ENCODE measurements at places on chromosomes 2 and 18.

DNA sequence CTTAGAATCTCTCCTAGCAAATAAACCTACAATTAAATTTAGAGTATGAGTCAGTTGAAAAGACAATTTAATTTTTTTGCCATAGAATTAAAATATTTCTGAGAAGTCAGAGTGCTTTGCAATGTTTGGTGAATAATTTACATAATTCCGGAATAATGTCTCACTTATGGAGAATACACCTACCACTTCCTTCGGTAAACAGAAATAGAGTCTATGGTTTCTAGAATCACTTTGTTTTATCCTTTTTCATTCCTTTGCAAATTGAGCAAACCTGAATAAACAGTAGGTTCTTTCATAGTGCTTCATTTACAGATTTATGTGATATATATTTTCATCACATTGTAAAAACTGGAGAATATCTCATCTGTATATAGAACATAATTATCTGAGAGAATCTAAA, 211.7 kb downstream of the PMAIP1 start:
- DNase-seq = no peak

DNA sequence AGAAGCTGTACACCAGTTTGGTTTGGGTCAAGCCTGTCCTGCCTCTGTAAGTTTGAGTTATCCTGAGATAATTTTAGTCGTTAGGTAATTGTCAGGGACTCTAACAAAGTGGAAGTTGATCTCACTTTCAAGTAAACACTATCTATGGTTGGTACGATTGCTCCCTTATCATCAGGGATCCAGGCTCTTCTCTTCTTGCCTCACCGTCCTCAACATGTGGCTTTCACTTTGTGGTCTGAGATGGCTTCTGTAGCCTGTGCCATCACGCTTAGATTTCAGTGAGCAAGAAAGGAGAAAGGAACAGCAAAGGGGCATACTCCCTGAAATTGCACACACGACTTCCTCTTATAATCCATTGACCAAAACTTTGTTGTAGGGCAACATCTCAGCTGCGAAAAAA, 115.6 kb downstream of the CTAGE1 start:
- no peak for DNase-seq

GRCh38 chr2:151655663-151656398, 78.4 kb downstream of the NEB start:
- no peak for DNase-seq

DNA sequence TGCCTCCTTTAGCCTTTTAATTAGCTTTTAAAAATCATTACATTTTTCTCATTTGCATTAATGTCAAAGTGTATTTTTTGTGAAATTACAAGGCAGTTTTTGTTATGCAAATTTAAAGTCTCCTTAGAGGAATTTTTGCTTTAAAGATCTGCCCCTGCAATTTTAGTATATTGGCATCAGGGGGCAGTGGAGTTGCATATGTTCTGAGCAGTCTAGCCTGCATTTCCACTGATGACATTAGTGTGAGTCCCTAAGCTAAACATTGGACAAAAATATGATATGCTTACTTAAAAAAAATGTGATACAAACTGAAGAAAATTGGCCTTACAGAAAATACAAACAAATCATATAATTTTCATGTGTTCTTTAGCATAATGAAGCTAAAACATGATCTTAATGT, 426.5 kb downstream of the SLC4A3 start:
- DNase-seq = no peak

- DNase-seq = no peak
Observed at GRCh38 chr18:64270121-64270520, 121.2 kb upstream of the LINC00305 start.

- no peak for DNase-seq
Observed at GRCh38 chr2:227006189-227006897, 157.7 kb downstream of the COL4A4 start.

GRCh38 chr2:237478979-237479378, 8.1 kb upstream of the MLPH start:
- DNase-seq = no peak
